ENCODE measurements at places on chromosomes 11 and 22.

DNA sequence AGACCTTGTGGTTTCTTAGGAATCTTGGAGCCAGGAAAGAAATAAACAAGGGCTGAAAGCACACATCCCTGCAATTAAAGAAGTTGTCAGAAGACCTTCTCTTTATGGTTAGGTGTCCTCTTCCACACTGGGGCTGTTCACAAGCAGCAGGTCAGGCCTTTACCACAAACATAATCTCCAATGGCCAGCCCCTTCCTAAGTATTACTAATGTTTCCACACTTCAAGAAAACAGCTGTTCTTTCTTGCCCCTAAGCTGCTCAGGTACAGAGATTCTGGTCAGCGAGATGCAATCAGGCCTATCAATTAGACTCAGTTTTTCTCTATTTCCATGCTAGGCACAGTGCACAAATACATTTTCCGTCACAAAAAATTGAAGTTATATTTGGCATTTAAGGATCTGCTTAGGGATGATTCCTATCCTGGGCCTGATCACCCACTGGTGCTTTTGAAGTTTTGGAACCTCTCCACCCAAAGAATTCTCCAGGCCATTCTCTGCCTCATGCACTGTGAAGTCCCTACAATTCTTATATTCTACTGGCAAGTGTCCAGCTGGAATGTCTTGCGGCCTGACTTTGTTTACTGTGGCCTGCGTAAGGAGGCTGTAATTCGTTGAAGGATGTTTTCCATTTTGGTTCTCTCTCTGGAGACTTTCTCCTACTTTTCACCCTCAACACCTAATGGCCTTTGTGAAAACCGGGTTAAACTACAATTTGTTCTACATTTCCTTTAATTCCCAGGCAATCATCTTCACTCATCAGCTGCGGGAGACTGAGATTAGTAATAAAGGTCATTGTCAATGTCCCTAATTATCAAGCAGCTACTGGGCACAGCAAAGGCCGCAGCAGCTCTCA lies 5.1 kb downstream of the PRAME start:
- DNase-seq: no peak

- no peak for DNase-seq
Observed at GRCh38 chr11:132980670-132981069, 551.6 kb downstream of the OPCML start.

- no peak for DNase-seq
Observed at GRCh38 chr11:2525941-2526807, 81.4 kb downstream of the KCNQ1 start.

- no peak for DNase-seq
Observed at GRCh38 chr11:126942146-126942545, 58.4 kb downstream of the KIRREL3 start.

GRCh38 chr22:48757581-48757980 lies 1070.1 kb downstream of the BRD1 start:
- no peak for DNase-seq

- DNase-seq: no peak
Observed at GRCh38 chr22:37887584-37888378, 18.3 kb upstream of the MICALL1 start.

GRCh38 chr11:37967635-37968034 lies 1369.6 kb upstream of the RAG2 start:
- no peak for DNase-seq

DNA sequence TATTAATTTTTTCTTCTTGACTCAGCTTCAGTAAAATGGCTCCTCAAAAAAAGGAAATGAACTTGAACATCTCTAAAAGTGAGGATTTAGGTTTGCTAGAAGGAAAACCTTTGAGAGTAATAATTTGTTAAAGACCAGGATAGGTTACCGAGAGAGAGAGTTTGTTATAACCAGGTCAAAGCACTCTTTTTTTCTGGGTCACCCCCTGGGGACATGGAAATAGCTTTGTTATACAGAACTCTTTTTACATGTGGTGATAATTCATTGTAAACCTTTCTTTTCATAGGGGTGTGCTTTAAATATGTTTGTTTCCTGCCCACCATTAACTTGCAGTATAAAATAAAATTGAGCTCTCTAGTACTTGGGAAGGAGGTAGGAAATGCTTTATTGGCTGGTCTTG lies 47.7 kb downstream of the DNAJC24 start:
- no peak for DNase-seq

- no peak for DNase-seq
Observed at GRCh38 chr22:50040717-50041116, 17.4 kb downstream of the TTLL8 start.

DNA sequence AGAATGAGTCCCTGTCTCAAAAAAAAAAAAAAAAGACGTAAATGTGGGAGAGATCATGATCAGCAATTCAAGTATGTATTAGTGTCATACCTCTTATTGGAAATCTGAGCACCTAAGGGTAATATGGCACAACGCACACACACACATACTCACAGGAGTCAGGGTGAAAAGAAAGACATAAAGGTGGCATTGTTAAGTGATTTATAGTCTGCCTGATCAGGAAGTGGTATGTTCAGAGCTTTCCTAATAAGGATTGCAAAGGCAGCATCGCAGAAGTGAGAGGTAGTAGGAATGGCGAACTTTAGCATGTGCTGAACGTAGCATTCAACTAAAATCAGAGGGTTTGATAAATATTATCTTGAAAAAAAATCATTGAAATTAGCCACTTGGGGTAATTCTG lies 854.3 kb downstream of the METTL15 start:
- DNase-seq: no peak

DNA sequence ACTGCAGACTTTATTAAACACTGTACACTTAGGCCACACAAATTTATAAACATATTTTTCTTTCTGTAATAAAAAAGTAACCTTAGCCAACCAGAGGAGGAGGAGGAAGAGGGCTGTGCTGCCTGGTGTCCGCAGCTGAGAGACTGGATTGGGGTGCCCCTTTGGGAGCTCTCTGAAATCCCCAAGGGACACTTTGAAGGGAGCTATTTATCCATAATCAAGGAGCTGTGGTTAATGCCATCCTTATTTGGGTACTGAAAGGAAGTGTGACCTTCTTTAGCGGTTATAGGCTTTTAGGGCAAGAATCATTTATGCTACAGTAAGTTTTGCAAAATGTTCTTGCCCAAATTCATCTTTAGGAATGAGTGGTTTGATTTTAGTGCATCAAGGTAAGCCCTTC lies 125.8 kb downstream of the RASSF10 start:
- no peak for DNase-seq

GRCh38 chr22:41888627-41889200 lies 26.2 kb downstream of the SHISA8 start:
- DNase-seq: no peak

DNA sequence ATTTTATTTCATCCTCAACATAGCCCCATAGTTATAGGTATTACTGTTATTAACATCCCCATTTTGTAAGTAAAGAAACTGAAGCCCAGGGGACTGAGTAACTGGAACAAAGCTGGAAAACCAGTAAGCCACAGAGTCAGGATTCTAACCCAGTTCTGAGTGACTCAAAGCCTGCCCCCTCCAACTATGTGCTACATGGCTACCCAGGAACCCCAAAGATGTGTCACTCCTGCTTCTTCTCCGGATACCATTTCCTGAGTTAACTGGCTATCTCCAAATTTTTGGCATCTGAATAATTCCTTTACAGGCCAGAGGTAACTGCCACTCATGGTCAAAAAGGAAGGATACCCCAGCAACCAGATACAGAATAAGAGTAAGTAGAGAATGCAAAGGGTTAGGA lies 43.6 kb downstream of the TENM4 start:
- no peak for DNase-seq

GRCh38 chr11:12693094-12693478 lies 18.9 kb downstream of the TEAD1 start:
- no peak for DNase-seq

DNA sequence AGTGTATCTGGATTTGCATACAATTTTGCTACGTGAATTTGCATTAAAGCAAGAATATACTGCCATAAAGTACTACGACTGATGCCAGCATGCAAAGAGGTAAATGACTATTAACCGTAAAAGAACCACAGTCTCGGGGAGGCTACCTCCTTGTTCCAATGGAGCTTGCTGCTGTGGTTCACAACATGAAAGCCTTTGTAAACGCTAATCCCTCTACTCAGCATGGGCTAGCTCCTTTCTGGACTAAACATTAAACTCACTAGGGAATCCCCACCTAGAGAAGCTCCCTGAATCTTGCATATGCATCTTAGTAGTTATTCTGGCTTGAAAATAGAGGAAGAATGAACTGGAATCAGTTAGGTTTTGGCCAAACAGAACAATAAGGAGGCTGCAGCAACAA lies 60.5 kb upstream of the ARHGAP32 start:
- no peak for DNase-seq

- DNase-seq: no peak
Observed at GRCh38 chr11:102292933-102293332, 24.4 kb upstream of the BIRC3 start.

DNA sequence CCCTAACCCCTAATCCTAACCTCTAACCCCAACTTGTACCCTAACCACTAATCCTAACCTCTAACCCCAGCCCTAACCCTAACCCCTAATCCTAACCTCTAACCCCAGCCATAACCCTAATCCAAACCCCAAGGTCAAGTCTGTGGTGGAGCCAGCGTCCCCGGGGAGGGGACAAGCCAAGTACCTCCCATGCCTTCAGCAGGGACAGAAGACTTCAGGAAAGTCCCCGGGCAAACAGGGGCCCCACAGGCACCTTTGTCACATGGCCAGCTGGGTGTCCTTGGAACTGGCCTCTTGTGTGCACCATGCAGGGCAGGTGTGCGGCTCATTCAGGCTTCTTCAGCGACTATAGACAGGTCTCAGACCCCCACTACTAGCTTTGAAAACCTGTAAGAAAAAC lies 555.8 kb downstream of the BRD1 start:
- DNase-seq: no peak

GRCh38 chr22:49934160-49934890 lies 15.9 kb downstream of the CRELD2 start:
- DNase-seq: no peak

- no peak for DNase-seq
Observed at GRCh38 chr11:16609769-16610168, 128.7 kb upstream of the C11orf58 start.

GRCh38 chr11:76047231-76047630 lies 159.1 kb downstream of the WNT11 start:
- no peak for DNase-seq

DNA sequence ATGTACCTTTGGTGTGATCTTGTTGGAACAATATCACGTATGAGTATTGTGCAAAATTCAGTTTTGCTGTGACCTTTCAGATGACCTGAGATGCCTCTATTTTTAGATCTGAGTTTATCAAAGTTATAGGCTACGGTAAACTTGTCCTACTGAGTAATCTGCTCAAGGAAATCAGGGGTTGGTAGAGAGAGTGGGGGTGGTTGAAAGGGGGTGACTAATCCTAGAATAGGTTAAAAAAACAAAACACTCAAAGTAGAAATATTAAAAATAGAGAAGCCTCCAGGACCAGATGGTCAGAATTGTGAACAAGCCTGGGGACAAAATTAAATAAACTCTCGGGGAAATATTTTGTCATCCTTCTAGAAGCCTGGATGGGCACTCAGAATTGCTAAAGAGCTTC lies 59.9 kb upstream of the C11orf87 start:
- DNase-seq: no peak

GRCh38 chr11:76863196-76863777 lies 2.6 kb downstream of the ACER3 start:
- no peak for DNase-seq

DNA sequence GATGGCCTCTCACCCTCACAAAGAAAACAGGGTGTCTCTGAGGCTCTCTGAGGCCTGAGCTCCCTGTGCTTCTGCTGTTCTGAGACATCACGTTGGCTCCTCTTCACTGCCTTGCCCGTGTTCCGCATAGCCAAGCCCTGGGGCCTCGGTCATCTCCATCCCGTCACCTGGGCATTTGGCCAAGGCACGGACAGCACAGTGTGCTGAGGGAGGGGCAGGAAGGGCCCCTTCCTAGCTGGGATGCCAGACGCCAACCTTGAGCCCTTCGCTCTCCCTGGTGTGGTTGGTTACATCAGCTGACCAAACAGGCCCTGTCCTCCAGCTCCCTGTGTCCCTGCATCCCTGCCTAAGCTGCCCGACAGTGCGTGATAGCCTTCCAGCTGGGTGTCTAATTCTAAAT lies 25.9 kb downstream of the MOV10L1 start:
- no peak for DNase-seq

DNA sequence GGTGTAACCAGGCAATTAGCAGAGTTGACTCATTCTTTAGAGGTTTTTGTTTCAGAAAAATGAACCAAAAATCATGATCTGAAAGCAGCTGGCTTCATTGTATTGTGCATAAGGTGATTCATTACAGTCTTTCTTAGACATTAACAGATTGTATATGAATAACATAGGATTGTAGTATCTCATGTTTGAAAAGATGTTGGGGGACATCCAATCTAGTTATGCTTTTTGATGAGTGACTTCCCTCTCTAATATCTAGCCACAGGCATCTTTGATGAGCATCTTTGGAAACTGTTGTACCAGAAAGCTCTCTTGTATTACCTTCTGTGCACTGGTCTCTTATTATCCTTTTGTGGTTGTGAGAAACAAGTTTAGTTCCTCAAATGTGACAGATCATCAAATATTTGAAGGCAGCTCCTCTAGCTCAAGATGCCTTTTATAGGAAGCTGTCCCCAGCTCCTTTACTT lies 8.3 kb downstream of the GRK3 start:
- DNase-seq: no peak

DNA sequence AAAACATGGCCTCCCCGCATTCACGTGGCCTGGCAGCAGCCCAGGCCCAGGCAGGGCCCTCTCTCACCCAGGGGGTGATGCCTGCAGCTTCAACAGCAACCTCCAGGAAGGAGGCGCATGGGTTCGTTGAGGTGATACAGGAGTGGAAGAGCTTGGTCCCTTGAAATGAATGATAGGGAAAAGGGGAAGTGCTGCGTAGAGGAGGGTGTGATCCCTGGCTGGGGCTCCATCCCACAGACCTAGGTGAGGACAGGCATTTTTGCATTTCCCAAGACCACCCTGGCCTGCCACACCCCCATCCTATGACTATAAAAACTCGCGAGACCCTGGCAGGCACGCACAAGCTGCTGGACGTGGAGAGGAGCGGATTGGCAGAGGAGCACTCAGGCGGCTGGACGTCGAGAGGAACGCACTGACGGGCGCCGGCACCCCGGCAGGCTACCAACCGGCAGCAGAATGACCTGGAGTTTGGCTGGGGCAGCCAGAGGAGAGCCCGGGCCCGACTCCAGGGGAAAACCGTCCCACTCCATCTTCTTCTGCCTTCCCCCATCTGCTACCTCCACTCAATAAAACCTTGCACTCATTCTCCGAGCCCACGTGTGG lies 32.6 kb downstream of the RTN4R start:
- DNase-seq: no peak

DNA sequence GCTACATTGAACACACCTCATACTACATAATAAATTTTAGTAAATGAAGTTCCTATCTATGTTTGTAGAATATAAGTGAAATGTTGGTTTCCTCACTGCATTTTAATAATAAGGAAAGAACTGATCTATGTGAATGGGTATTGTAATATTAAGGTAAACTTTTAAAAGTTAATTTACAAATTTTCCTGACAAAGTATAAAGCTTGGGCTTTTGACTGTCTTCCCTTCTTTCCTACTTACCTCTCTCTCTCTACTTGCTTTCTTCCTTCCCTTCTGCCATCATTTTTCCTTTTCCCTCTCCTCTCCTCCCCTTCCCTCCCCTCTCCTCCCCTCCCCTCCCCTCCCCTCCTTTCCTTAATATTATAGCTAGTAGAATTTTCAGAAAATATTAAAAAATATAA lies 798.2 kb downstream of the CNTN5 start:
- no peak for DNase-seq

GRCh38 chr11:121057922-121058321 lies 34.0 kb downstream of the TBCEL start:
- no peak for DNase-seq
